ENCODE measurements at places on chromosomes 4 and X. TPM values are rescaled to one million over a fixed set of nuclear protein-coding genes. Genes with fewer than 3 reads are reported as not detected.

Gene MUC7
- not detected for total RNA-seq

Gene SPIN4
- total RNA-seq, result 8.8 TPM

Gene TLR1
- 6.9 TPM for total RNA-seq

Gene NRK
- total RNA-seq, result 0.42 TPM

Gene PRICKLE3
- total RNA-seq, result 9.7 TPM

Gene FOXR2
- not detected for total RNA-seq

Gene GIMD1
- not detected for total RNA-seq

GRCh38 chr4:147731580-147732517 lies at the start of gene ARHGAP10:
Gene ARHGAP10 (plus strand): TSS chr4:147732088. CDS start chr4:147732302, 214 bp downstream.
- DNase-seq, result peak; percentile 76

DNA sequence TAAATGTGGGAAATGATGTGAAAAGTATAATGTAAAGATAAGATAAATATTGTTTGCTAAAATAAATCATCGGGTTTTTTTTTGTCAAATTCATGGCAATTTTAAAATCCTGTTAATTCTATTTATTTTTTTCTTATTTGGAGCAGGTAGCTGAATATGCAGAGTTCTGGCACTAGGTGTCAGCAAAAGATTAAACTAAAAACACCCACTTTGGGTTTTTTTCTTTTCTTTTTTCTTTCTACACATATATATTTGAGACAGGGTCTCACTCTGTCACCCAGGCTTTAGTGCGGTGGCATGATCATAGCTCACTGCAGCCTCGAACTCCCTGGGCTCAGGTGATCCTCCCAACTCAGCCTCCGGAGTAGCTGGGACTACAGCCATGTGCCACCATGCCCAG lies 6.9 kb upstream of the RAP2C start:
- peak; percentile 22 for DNase-seq

GRCh38 chr4:109294468-109295020 lies 7.9 kb downstream of the COL25A1 start:
- peak; percentile 43 for DNase-seq

DNA sequence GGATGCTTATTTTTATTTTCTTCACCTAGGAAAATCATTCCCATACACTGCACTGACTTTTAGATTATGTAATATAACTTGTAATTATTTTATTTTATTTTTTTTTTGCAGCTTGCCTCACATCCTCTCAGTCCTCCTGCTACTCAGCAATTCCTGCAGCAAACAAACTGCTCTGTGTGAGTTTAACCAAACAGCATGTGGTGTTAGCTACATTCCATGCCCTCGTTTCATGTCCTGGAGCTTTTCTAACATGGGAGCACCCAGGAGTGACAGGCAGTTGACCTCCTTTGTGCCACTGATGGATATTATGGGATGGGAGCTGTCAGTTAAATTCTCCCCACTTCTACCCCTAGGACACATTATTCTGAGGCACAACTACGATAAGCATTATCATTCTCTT lies 24.8 kb downstream of the CXCL1 start:
- DNase-seq, result no peak

DNA sequence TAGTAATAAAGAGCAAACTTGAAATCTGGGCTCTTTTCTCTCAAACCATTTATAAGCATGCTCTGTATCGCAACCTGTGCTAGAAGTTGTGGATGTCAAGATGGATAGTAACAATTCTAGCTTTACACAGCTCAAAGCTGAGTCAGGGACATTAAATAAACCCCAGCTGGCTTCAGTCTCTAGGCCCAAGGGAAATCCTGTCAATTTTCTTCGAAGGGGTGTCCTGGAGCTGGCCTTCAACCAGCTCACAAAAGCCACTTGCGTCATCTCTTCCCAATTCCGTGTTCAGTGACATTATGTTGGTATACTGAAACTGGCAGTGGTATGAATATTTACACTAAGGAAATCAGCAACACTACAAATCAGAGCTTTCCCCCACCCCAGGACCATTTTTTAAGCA lies 89.8 kb upstream of the PRKG2 start:
- DNase-seq, result no peak

DNA sequence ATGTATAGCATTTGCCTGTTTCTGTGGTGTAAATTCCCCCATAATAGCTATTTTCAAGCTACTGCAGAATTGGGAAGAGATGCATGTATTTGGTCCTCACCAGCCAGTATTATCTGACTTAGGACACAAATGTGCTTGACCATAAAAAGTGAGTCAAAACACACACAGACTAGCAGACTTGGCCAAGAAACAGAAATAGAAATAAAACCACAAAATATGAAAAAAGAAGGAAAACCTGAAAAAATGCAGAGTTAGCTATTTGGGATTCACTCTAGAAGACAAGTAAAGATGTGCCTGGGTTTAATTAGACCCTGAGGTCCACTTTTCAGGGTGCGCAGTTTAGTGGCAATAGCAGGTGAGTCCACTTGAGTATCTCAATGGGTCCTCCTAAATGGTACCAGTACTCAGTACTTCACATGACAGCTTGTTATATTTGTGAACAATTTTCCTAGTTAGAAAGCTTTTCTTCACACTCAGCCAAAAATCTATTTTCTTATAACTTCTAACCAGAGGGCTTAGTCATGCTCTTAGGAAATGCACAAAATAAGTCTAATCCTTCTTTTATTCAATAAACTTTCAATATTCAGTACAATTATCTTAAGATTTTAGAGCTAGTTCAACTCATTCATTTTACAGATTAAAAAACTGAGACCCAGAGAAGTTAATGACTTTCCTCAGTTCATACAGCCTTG lies 108.7 kb upstream of the JADE1 start:
- no peak for DNase-seq

GRCh38 chrX:77564823-77565222 lies 117.6 kb downstream of the FGF16 start:
- peak; percentile 46 for DNase-seq

DNA sequence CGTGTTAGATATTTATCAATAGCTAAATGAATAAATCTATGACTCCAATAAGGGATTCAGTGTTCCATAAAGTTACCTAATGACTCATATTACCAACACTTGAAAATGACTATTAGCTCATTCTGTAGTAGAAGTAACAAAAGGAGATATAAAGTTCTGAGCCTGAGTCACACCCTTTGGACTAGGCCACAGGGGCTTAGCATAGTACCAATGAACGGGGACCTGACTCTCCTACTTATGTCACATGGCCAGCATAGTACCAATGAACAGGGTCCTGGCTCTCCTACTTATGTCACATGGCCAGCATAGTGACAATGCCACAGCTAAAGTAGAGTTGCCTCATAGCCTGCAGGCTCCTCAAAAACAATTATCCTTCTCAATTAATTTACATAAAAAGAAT lies 43.7 kb downstream of the MAGEB16 start:
- DNase-seq, result no peak

GRCh38 chrX:136872091-136872700 lies 8.3 kb downstream of the RBMX start:
- no peak for DNase-seq

GRCh38 chrX:13091111-13091765 lies 46.8 kb upstream of the FAM9C start:
- no peak for DNase-seq

GRCh38 chr4:188021548-188022249 lies 26.1 kb downstream of the ZFP42 start:
- DNase-seq, result no peak
